Natural killer cell (primary cell): ENCODE measurements at places on chromosomes 7 and 10. TPM values are rescaled to one million over a fixed set of nuclear protein-coding genes. Genes with fewer than 3 reads are reported as not detected.

ZNF138 gene
- total RNA-seq, result 8.0 TPM

NPC1L1 gene
- not detected for total RNA-seq

PNLIPRP1 gene
- total RNA-seq, result not detected

RADIL gene
- not detected for total RNA-seq

PRDX3 gene
- total RNA-seq, result 17.4 TPM

ZNF786 gene
- total RNA-seq, result 4.6 TPM

CFAP58 gene
- 0.11 TPM for total RNA-seq

EMX2 gene
- total RNA-seq, result not detected

CPA2 gene
- total RNA-seq, result not detected

DNA sequence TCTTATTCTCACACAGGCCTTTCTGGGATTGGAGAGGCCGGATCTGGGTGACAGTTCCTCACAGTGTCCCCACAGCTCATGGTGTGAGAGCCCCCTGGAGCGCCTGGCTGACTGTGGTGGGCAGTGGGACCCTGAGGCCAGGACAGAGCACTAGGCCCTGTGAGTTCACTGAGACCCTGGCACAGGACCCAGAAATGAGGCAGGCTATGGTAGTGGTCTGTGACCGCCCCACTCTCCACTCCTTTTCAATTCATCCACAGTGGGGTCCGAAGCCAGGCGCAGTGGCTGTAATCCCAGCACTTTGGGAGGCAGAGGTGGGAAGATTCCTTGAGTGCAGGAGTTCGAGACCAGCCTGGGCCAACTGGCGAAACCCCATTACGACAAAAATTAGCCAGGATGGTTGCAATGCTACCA lies 95.9 kb upstream of the TNRC18 start:
- DNase-seq, result no peak
- no peak overlapping the region for H3K27ac ChIP-seq
- no peaks in the 10 kb centered on the region for H3K36me3 ChIP-seq
- no peaks in the 10 kb centered on the region for H3K27me3 ChIP-seq

GRCh38 chr7:134290286-134290685 lies 26.4 kb downstream of the SLC35B4 start:
- no peak overlapping the region for H3K4me3 ChIP-seq
- no peak for DNase-seq
- no peak overlapping the region for H3K27ac ChIP-seq

DNA sequence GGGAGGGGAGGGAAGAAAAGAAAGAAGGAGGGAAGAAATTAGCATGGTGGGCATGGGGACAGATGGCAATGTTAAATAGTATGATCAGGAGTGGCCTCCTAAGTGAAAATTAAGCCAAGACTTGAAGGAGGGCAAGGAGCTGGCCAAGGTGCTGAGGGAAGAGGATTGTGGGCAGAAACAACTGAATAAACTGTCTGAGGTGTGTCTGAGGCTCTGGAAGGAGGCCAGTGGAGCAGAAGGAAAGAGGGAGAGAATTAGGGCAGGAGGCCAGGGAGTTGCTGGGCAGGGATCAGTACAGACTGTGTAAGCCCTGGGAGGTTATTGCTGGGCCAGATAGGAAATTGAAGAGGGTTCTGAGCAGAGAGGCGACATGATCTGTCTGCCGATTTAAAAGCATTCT lies 40.6 kb upstream of the VKORC1L1 start:
- no peaks in the 10 kb centered on the region for H3K27me3 ChIP-seq
- no peaks in the 10 kb centered on the region for H3K36me3 ChIP-seq
- no peak overlapping the region for H3K4me3 ChIP-seq

- no peak overlapping the region for H3K27ac ChIP-seq
- no peaks in the 10 kb centered on the region for H3K36me3 ChIP-seq
- no peaks in the 10 kb centered on the region for H3K27me3 ChIP-seq
- H3K4me1 ChIP-seq, result no peaks in the 10 kb centered on the region
- no peak for DNase-seq
Observed at GRCh38 chr10:51367127-51367526, 292.8 kb downstream of the PRKG1 start.

DNA sequence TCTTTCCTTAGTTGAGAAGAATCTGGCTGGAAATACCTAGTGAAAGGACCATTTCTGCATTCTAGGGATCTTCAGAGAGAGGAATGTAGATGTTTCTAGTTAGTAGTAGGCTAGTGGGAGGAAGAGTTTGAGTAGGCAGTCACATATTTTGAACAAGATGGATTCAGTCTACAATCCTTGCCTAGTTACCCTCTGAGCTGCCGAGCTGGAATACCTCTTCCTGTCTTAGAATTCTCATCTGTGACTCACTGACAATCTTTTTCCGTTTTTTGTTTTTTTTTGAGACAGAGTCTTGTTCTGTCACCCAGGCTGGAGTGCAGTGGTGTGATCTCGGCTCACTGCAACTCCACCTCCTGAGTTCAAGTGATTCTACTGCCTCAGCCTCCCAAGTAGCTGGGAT lies 30.7 kb upstream of the PLPP4 start:
- H3K4me1 ChIP-seq, result peaks cover 2% of the 10 kb centered on the region
- no peak for DNase-seq
- no peak overlapping the region for H3K27ac ChIP-seq
- no peaks in the 10 kb centered on the region for H3K27me3 ChIP-seq

DNA sequence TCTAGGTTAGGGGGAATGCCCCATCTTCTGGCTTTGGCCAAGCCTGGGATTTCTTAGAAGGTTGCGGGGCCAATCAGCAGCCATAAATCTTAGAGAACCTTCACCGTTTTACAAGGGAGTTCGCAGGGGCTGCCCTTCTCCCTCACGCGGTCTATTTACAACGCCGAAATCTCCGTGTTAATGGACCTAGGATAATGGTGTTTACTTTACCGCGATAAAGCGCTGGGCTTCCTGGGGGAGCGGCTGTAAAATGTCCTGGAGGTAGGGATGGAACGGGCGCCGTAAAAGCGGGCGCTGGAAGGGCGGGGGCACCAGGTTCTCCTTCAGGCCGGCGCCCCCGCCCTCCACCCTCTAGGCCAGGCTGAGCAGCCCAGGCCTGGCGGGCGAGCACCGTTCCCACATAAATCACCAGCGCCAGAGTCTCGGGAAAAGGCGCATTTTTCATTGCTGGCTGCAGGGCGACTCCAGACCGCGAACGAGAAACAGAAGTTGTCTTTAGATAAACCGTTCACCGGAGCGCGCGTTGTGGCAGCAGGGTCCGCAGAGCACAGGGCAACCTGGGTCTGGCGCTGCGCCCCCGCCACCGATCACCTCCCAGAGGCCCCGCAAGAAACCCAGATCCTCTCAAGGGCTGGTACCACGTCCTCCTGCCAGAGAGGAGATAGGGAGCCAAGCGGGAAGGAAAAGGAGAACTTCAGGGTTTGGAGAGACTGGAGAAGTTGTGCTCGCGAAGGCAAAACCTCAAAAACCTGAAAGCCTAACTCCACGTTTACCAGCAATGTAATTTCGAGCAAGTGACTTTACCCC lies 12.5 kb upstream of the NKX2-3 start:
- no peak overlapping the region for H3K27ac ChIP-seq
- H3K27me3 ChIP-seq, result peaks cover 5% of the 10 kb centered on the region
- peaks cover 13% of the 10 kb centered on the region for H3K4me1 ChIP-seq
- DNase-seq, result no peak

DNA sequence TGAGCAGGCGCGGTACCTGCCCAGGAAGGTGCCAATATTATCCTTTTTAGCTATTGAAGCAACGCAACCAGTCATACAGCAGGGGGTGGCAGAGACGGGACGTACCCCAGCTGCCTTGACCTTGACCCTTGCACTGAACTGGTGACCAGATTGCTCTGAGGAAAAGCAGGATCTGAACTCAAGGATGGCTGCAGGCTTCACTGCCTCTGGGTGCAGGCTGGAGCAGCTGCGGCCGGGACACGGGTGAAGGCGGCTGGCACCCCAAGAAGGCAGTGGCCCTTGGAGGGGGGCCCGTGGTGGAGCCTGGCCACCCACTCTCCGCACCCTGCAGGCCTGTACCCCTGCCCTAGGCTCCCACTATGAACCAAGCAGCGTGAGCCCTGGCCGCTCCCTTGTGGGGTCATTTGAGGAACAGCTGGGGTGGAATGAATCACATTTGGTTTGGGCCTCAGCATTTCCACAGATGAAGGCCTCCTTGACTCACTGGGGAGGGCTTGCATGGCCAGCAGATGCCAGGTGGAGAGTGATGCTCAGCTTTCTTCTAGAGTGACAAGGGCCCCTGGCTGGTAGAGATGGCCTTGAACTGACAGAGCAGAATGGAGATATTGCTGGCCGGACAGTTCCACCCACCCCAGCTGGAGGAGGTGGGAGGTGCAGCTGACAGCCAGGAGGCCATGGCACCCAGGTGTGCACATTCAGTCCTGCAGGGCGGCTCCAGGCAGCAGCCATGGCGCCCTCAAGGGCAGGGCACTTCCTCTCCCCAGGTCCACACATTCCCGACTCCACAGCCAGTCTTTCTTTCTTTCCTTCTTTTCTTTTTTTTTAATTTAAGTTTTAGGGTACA lies 218.7 kb downstream of the WDR37 start:
- DNase-seq, result no peak
- H3K27ac ChIP-seq, result no peak overlapping the region
- H3K4me1 ChIP-seq, result no peaks in the 10 kb centered on the region
- no peaks in the 10 kb centered on the region for H3K27me3 ChIP-seq

- peaks cover 79% of the 10 kb centered on the region for H3K36me3 ChIP-seq
- H3K4me1 ChIP-seq, result no peaks in the 10 kb centered on the region
- H3K27me3 ChIP-seq, result no peaks in the 10 kb centered on the region
- DNase-seq, result no peak
Observed at GRCh38 chr10:96616961-96617360, 30.1 kb upstream of the TM9SF3 start.

- no peaks in the 10 kb centered on the region for H3K4me1 ChIP-seq
- no peak overlapping the region for H3K4me3 ChIP-seq
- no peaks in the 10 kb centered on the region for H3K36me3 ChIP-seq
- H3K27me3 ChIP-seq, result no peaks in the 10 kb centered on the region
- no peak for DNase-seq
- H3K27ac ChIP-seq, result no peak overlapping the region
Observed at GRCh38 chr10:31025142-31025541, 6.5 kb downstream of the ZNF438 start.

DNA sequence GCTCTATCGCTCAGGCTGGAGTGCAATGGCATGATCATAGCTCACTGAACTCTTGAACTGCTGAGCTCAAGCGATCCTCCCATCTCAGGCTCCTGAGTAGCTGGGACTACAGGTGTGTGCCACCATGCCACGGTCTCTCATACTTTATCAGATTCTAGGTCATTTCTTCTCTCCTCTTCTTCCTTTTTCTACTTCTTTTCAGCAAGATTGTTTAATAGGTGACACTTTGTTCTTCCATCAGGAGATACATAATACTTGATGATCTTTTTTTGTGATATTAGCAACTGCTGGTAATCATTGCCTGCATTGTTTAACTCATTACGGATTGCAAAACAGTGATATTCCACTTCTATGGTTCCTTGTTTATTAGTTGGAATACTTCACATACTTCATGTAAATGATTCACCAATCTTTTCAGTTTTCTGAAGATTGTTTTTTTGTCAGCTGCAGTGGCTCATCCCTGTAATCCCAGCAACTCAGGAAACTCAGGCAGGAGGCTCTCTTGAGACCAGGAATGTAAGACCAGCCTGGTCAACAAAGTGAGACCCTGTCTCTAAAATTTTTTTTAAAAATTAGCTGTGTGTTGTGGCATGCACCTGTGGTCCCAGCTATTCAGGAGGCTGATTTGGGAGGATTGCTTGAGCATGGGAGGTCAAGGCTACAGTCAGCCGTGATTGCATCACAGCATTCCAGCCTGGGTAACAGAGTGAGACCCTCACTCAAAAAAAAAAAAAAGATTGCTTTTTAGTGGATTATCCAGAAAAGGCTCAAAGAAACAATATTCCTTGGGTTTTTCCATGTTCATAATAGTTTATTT lies 36.2 kb upstream of the CHST3 start:
- H3K36me3 ChIP-seq, result no peaks in the 10 kb centered on the region
- no peak overlapping the region for H3K4me3 ChIP-seq
- H3K4me1 ChIP-seq, result no peaks in the 10 kb centered on the region
- DNase-seq, result no peak

- no peaks in the 10 kb centered on the region for H3K4me1 ChIP-seq
- H3K27me3 ChIP-seq, result no peaks in the 10 kb centered on the region
- H3K36me3 ChIP-seq, result no peaks in the 10 kb centered on the region
- H3K4me3 ChIP-seq, result no peak overlapping the region
- DNase-seq, result no peak
Observed at GRCh38 chr10:111999205-111999914, 184.2 kb downstream of the GPAM start.

GRCh38 chr7:25752967-25753791 lies 398.8 kb upstream of the NFE2L3 start:
- no peak overlapping the region for H3K27ac ChIP-seq
- H3K4me3 ChIP-seq, result no peak overlapping the region
- H3K27me3 ChIP-seq, result no peaks in the 10 kb centered on the region
- H3K4me1 ChIP-seq, result no peaks in the 10 kb centered on the region
- DNase-seq, result no peak

GRCh38 chr10:35409094-35409582 lies 72.8 kb downstream of the CCNY start:
- no peaks in the 10 kb centered on the region for H3K36me3 ChIP-seq
- H3K27me3 ChIP-seq, result no peaks in the 10 kb centered on the region
- H3K27ac ChIP-seq, result no peak overlapping the region
- no peak overlapping the region for H3K4me3 ChIP-seq
- no peak for DNase-seq

GRCh38 chr7:78081888-78082287 lies 283.3 kb downstream of the PHTF2 start:
- no peak overlapping the region for H3K27ac ChIP-seq
- no peaks in the 10 kb centered on the region for H3K27me3 ChIP-seq
- H3K4me3 ChIP-seq, result no peak overlapping the region
- DNase-seq, result no peak

DNA sequence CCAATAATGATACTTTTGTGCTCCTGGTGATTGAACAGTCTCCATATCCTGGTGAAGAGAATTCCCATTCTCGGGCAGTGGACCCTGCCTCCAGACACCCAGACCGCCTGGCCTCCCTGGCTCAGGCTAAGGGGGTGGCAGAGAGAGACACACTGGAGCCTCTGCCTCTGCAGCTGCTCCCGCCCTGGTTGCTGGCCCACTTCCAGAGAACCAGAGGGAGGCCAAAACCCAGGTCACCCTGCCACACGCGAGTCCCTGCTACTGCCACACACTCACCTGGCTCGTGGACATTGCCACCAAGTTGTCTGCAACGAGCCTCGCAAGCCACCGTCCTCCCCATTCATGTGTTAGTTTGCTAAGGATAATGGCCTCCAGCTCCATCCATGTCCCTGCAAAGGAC lies 221.8 kb downstream of the HPSE2 start:
- no peaks in the 10 kb centered on the region for H3K27me3 ChIP-seq
- no peaks in the 10 kb centered on the region for H3K4me1 ChIP-seq
- no peak overlapping the region for H3K27ac ChIP-seq
- no peak for DNase-seq
- H3K4me3 ChIP-seq, result no peak overlapping the region

DNA sequence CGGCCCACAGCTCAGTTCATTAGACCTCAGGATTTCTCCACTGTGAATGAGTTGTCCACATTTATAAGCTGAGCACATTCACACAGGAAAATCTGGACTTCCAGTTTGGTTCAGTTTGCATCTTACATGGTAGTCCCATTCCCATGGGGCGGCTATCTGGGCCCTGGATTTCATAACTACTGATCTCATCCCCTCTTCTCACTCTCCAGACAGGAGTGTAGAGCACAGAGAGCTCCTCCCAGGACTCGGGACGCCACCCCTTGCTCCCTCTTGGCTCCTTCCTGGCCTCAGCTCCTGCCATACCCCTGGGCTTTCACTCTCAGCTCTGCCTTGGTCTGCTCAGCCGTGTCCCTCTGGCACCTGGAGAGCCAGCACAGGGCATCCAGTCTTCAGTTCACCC lies 117.6 kb upstream of the TCERG1L start:
- no peaks in the 10 kb centered on the region for H3K27me3 ChIP-seq
- H3K36me3 ChIP-seq, result no peaks in the 10 kb centered on the region
- H3K4me3 ChIP-seq, result no peak overlapping the region
- H3K27ac ChIP-seq, result no peak overlapping the region
- no peak for DNase-seq

GRCh38 chr7:136566491-136566890 lies 302.0 kb upstream of the CHRM2 start:
- H3K4me1 ChIP-seq, result no peaks in the 10 kb centered on the region
- no peak for DNase-seq
- H3K27me3 ChIP-seq, result no peaks in the 10 kb centered on the region
